ENCODE measurements at places on chromosomes 3 and 15. TPM values are rescaled to one million over a fixed set of nuclear protein-coding genes. Genes with fewer than 3 reads are reported as not detected.
A peak's percentile ranks its signal among the peaks of the same experiment; 100 is the strongest.

DNA sequence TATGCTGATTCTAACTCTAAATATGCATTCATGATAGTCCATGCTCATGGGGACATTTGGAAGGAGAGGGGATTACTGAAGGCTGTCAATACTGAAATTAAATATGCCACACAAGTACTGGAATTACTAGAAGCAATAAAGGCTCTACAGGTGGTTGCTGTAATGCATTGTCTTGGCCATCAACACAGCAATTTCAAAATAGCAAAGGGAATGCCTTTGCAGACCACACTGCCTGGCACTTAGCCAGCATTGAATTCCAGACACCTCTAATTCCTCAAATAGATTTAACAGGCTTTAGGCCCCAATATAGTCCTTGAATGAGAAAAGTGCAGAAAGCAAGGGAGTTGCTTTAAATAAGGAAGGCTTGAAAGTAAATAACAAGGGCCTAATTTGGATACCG is 115.8 kb upstream of the PLCL2 start:
- no peak overlapping the region for H3K27ac ChIP-seq
- no peaks in the 10 kb centered on the region for H3K36me3 ChIP-seq
- H3K4me3 ChIP-seq: no peak overlapping the region
- no peak for DNase-seq

- H3K4me3 ChIP-seq: no peak overlapping the region
- H3K27me3 ChIP-seq: peaks cover 2% of the 10 kb centered on the region
- H3K27ac ChIP-seq: no peak overlapping the region
- H3K4me1 ChIP-seq: no peaks in the 10 kb centered on the region
- no peaks in the 10 kb centered on the region for H3K36me3 ChIP-seq
- DNase-seq: no peak
Observed at GRCh38 chr3:151035072-151035471, 50.4 kb upstream of the MED12L start.

TERC gene
- 0.76 TPM for polyA plus RNA-seq

GRCh38 chr3:122689587-122689986 is 8.9 kb downstream of the PARP14 start:
- DNase-seq: no peak
- H3K36me3 ChIP-seq: peaks cover 18% of the 10 kb centered on the region
- H3K27me3 ChIP-seq: no peaks in the 10 kb centered on the region
- H3K4me1 ChIP-seq: peaks cover 18% of the 10 kb centered on the region
- peak overlapping the region; percentile 1 for H3K27ac ChIP-seq

GRCh38 chr3:57173687-57174086 is 8.5 kb upstream of the IL17RD start:
- no peak overlapping the region for H3K27ac ChIP-seq
- no peak overlapping the region for H3K4me3 ChIP-seq
- no peaks in the 10 kb centered on the region for H3K36me3 ChIP-seq

GRCh38 chr3:50630877-50631276 is 13.9 kb downstream of the MAPKAPK3 start:
- no peaks in the 10 kb centered on the region for H3K27me3 ChIP-seq
- peak overlapping the region; percentile 92 for H3K27ac ChIP-seq
- no peak overlapping the region for H3K4me3 ChIP-seq
- peaks cover 86% of the 10 kb centered on the region for H3K4me1 ChIP-seq
- H3K36me3 ChIP-seq: no peaks in the 10 kb centered on the region

All from immature natural killer cell (primary cell).